Stimulated activated CD4-positive, alpha-beta T cell treated with anti-CD3 and anti-CD28 coated beads, Interleukin-12 subunit alpha, Interleukin-12 subunit beta, amount 100 ng/mL, for 48 hours (primary cell): ENCODE measurements at places on chromosomes 16 and 17.

GRCh38 chr17:78501241-78502036 is 75.8 kb downstream of the DNAH17 start:
- DNase-seq: no peak

- no peak for DNase-seq
Observed at GRCh38 chr17:72354071-72354470, 233.3 kb downstream of the SOX9 start.

DNA sequence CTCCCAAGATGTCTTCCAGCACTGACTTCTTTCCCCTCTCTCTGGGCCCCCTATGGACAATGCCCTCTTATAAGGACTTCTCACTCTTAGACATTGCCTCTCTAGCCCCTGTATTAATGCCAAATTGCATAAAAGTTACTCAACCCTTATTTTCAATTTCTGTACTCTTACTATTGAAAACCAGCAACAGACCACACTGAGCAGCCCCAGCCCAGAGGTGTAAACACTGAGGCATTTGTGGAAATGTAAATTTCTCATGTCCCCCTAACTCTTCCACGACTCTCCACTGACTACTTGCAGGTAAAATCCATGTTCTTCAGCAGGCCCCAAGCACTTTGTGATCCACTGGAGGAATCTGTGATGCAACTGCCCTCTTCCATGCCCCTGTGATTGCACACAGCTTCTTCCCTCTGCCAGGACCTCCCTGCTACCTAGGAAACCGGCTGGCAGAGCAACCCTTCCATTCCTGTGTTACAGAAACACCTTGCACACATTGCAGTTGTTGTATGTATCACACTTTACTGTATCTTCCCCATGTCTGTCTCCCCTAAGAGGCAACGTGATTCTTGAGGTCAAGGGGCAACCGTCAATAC is 4.4 kb downstream of the N4BP1 start:
- no peak for DNase-seq

- DNase-seq: no peak
Observed at GRCh38 chr16:86515413-86515776, 5.1 kb downstream of the FOXF1 start.

DNA sequence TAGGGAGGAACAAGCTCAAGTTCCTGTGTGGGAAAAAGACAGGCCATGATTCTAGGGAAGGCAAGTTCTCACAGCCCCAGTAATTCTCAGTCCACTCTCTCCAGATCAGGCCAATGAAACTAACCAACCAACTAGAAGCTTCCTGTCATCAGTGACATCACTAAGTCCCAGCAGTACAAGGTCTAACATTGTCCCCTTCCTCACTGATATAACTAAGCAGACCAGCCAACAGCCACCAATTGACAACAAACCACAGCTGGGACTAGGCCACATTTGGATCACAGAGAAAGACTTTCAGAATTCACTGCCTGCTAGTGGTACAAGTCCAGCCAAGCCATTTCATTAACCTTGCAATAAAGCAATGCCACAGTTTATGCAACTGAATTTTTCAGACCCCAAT is 94.0 kb downstream of the CACNG1 start:
- no peak for DNase-seq

GRCh38 chr17:50961282-50962220 is 95.4 kb upstream of the TOB1 start:
- no peak for DNase-seq

GRCh38 chr17:8360260-8360659 is 16.2 kb downstream of the KRABD2 start:
- DNase-seq: no peak

- DNase-seq: peak; percentile 34
Observed at GRCh38 chr17:38861399-38861843, 7.9 kb upstream of the RPL23 start.

- no peak for DNase-seq
Observed at GRCh38 chr17:68102318-68102758, 66.8 kb downstream of the KPNA2 start.

GRCh38 chr16:4976079-4976478 is 17.9 kb downstream of the SEC14L5 start:
- DNase-seq: no peak

- DNase-seq: no peak
Observed at GRCh38 chr16:73050201-73051099, 2.5 kb upstream of the ZFHX3 start.

DNA sequence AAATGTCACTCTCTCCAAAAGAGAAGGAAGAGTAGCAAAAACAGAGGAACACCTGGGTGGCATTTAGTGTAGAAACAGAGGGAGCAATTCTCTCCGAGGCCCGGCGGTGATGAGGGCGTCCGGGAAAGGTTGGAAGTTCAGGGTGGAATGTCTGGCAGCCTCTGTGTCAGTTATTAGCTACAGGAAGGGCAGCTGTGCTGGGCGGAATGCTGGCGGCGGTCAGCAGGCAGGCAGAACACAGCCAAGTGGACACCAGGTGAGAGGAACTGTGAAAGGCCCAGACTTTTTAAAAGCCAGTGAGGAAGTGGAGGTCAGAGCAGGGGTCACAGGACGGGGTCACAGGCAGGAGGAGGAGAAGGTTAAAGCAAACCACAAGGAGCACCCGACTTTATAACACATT is 238.1 kb downstream of the NTN1 start:
- DNase-seq: no peak

DNA sequence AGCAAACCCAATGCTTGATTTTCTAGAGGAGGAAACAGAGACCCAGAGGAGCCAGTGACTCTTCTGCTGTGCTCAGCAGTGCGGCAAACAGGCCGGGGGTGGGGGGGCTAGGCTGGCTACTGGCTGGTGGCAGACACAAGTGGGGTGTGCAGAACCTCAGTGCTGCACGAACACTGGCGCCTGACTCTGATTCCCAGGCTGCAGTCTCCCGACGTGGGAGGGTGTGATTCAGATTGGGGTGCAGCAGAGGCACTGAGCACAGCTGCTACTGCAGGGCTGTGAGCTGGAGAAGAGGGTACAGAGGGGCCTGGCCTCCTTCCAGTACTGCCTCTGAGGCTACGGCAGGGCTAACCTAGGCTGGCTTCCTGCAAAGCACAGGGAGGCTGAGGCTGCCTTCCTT is 8.1 kb downstream of the RPL19 start:
- no peak for DNase-seq

DNA sequence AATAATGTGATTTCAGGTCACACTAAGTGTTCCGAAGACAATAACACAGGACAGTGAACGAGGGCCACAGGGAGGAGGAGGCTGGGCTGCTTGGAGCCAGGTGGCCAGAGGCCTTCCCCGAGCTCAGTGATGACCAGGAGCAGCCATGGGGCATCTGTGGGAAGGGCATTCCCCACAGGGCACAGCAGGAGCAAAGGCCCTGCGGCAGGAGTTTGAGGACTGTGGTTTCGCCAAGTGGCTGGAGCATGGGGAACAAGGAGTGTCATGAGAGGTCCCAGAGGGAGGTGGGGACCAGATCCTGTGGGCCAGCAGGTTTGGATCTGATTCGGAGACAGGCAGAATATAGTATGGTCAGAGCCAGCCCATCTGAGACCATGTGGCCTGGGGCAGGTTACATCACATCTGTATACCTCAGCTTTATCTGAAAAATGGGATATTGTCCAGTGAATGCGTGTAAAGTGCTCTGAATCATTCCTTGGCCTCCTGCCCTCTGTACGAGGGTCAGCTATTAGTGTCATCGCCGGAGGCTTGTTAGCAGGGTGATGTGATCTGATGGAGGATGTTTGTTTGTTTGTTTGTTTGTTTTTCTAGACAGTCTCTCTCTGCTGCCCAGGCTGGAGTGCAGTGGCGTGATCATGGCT is 176.8 kb downstream of the KATNIP start:
- no peak for DNase-seq

- DNase-seq: no peak
Observed at GRCh38 chr17:81494626-81495377, 17.8 kb downstream of the ACTG1 start.

- no peak for DNase-seq
Observed at GRCh38 chr17:65629234-65629690, 67.8 kb upstream of the AXIN2 start.

DNA sequence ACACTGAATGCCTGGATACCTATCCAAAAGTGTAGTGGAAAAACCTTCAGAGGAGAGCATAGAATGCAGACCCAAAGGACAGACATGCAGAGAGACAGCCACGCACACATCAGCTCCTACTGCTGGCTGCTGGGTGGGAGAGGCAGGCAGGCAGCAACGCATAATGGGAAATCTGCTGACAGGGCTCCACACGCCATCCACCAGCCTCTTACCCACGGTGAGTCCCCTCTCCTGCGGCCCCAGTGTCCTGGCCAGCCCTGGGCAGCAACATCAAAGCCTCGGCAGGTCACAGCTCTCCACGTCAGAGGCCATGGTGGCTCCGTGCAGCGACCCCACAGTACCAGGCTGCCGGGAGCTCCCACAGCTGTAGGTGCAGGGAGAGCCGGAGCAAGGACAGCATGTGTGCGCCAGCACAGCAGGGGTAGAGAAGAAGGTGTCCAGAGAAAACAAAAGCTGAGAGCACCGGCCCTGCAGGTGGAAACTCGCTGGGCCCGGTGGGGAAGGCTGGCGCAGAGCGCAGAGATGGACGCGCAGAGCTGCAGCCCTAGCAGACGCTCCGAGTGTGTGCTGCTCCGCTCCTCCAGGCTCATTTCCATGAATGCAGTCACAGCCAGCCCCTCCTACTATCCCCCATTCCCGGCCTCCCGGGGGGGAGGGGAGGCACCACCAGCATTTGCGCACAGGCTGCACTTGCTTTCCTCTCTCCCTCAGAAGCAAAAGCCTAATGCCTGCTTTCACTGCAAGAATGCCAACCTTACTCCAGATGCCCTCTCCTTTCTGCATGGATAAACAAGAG is 58.9 kb downstream of the CYTH1 start:
- DNase-seq: no peak

DNA sequence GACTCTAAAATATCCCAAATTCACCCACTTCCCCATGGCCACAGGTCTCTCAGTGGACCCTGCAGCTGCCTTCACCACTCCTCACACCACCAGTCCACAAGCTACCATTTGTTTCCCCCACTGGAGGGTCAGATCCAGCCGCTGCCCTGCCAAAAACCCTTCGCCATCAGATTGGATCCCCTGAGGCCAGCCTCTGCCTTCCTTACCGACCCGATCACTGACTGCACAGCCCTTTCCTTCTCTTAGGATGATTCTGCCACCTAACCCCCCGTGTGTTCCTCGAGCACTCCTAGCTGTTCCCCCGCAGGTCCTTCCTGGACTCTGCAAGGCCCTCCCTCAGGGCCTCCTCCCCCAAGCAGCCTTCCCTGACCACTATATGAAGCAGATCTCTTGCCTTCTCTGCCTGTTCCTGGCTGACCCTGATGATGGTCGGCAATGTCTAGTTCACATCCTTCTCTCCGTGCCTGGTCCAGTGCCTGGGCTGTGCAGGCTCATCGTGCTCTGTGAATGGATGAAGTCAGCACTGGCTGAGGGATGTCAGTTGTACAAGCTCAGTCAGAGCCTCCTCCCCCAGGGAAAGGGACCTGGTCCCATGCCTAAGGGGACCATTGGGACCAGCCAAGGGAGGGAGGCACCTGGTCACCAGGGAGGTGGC is 46.0 kb downstream of the CPNE2 start:
- no peak for DNase-seq

DNA sequence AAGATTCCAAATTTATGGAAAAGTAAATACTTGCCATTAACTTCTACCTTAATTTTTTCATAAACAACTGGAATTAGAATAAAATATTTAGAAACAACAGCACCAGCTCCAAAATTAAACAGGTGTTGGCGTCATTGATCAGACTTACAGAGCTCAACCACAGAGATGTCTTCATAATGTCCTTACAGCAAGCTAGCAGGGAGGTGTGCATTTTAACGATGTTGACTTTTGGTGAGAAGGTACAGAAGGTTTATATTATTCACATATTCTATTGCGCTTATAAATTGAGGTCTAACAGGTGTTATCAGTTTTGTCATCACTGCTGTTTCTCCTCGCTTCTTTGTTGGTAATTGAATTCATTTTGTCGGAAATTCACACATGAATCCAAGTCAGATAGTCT is 226.2 kb upstream of the CA10 start:
- no peak for DNase-seq

GRCh38 chr16:30903596-30903995 is 7.2 kb downstream of the CTF1 start:
- no peak for DNase-seq

DNA sequence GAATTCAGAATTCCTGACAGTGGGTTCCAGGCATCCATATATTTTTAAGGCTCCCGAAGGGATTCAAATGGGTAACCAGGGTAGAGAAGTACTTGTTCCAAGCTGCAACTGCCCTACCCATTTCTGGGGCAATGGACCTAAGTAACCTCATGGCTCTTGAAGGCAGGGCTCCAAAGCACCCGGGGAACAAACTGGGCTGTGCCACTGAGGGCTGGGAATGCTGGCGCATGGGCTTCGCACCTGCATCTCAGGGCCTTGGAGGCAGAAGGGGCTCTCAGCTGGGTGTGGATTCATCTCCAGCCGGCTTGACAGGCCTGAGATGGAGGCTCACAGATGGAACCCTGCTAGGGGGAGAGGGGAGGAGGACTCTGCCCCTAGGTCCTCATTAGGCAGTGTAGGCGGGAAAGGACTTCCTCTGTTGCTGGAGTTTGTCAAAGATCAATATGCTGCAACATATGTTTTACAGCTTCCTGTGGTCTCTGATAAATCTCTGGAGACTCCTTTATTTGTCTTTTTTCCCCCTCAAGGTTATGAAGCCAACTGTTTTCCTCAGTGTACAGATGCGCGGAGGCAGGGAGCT is 232.3 kb upstream of the NLRP1 start:
- no peak for DNase-seq

DNA sequence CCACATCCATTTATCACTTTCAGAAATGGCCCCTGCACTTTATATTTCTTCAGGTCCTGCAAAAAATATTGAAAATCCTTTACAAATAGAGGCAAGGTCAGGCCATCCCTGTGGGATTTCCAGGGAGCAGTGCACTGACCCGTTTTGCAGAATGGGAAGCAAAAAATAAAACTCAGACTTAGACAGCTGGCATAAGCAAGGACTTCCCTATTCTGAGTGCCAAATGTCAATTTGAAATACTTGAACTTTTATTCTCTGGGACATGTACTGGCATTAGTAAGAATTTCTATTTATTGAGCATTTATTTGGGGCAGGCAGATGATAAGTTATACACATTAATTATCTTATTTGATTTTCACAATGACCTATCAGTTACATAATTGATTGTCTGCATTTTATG is 32.4 kb downstream of the PRKCB start:
- no peak for DNase-seq

DNA sequence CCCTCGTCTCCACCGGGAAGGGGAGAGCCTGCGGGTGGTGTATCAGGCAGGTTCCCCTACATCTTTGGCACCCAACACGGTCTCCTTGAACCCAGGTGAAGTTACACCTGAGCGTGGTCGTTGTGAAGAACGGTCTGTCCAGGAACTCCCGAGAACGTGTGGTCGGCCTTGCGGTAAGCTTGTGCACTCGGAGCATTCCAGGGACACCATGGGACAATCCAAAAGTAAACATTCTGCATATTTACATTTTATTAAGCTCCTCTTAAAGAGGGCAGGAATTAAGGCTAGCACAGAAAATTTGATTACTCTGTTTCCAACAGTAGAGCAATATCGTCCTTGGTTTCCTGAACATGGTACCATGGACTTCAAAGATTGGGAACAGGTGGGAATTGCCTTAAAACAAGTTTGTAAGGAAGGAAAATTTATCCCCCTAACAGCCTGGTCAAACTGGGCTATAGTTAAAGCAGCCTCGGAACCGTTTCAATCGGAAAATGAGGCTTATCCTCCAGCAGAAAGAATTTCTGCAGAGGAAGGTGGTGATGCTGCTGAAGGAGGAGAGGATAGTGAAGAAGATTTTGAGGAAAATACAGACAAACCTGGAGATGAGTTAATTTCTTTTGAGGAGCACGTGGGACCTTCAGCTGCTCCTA is 18.2 kb downstream of the ALOX15B start:
- DNase-seq: no peak

GRCh38 chr17:11598274-11599221 is at the start of gene DNAH9:
TSS of gene DNAH9 (plus strand) at chr17:11598470. CDS start at chr17:11598499, 29 bp downstream.
- DNase-seq: peak; percentile 2

- no peak for DNase-seq
Observed at GRCh38 chr16:75555213-75555706, 792 bp downstream of the TMEM231 start.
